Posterior cingulate gyrus (tissue), 11 donors: ENCODE measurements at places on chromosomes 3 and 15.

DNA sequence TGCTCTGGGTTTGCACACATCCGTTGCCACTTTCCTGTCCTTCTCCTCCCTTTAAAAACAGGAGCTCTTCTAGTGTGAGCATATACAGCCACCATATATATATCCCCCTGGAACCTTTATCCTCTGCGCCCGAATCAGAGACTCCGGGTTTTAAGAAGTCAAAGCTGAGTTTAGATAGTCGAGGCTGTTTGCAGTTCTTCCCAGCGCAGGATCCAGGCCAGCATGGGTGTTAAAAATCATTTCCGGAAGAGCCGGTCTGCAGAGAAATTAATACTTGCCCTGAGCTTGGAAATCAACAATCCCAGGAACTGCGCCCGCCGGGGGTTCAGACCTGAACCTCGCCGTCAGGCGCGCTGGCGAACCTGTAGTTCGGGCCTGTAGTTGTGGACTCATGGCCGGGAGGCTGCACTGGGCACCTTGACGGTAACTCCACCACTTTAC, 2.3 kb downstream of the SHOX2 start:
- DNase-seq: no peak

- DNase-seq: no peak
These were observed 492.6 kb downstream of the RBMS3 start for GRCh38 chr3:29773481-29773880.

DNA sequence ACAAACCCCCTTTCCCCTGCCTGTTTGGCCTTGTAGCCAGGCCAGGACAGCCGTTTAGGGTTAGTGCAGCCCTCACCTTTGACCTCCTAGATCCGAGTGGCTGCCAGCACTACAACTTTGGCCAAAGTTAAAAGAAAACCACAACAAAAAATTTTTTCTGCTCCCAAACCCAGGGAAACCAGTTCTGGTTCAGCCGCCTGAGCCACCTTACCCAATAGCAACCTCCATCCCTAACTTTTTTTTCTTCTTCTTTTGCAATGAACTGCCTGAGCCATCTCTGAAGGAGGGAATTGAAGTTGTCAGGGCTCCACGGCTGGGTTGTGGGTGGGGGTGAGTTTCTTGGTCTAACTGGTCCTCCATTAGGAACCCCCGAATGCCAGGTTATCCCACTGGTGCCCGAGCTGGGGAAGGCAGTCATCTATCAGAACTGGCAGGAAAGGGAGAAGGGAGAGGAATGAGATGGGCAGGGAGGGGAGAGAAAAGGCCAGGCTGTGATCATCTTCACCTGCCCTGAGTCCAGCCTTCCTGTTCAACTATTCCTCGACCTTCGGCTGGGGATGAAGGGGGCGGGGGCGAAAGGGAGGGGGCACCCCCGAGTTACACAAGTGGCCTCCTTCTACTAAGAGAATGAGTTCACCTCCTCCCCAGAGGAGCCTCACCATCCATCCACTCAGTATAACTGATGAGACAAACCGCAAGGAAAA, 6.2 kb upstream of the NR2F2 start:
- DNase-seq: no peak

DNA sequence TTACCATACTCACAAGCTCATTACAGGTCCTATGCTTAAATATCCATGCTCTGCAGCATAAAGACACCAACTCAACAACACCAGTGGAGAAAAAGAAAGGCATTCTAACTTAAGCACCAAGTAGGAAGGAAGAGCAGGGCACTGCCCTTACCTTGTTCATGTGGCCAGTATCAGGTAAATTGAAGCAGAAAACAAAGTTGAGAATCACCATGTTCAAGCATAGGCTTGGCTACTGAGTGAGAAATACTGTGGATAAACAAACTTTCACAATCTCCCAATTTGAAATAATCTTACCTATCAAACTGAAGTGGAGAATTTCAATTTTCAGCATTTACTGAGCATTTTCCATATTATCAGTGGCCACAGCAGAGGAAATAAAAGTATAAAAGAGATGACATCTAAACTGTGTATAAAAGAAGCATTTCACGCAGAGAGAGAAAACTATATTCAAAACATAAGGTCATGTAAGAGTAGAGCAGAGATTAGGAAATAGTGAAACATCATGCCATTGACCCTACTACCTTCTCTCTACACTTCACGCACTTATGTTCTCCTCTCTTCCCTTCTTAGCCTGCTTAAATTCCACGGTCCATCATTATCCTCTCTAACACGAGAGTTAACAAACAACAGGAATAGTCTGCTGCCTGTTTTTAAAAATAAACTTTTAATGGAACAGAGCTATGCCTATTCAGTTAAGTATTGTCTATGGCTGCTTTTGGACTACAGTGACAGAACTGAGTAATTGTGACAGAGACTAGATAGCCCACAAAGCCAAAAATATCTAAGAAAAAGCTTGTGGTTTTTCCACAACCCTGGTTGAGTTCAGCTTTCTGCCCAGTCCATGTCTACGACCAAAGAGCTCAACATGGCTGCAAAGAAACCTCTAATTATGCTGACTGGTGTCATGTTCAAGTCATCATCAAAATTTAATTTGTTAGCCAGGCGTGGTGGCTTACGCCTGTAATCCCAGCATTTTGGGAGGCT, 142.5 kb downstream of the NR1I2 start:
- DNase-seq: no peak

GRCh38 chr3:136818191-136818768, 646 bp upstream of the SLC35G2 start:
- peak; percentile 6 for DNase-seq

DNA sequence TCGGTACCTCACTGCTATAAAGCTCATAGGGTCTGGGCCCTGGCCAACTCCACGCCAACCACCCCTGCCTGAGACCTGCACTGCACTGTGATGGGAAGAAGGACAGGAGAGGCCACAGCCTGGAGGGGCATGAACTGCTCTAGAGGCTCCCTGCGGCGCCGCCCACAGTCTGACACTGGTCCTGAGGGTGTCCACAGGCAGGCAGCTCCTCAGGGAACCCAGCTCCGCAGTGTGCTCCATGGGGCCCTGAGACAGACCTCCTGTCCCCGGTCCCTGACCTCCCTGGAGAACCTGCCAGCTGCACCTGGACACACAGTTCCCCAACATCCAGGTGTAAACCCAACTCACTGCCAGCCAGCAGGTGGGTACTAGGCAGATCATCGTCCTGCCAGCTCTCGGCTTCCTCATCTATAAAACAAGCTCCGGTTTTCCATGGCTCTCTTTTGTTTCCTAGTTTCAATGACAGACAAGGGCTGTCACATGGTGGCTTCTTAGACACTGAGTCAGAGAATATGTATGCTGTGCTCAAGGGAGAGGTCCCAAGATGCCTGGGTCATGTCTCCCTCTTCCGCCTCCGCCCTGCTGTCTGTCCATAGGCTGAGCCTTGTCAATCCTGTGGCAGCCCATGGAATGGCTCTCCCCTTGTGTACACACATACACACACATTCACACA, 5.1 kb upstream of the HAPLN3 start:
- no peak for DNase-seq

- no peak for DNase-seq
These were observed 10.5 kb downstream of the ABI3BP start for GRCh38 chr3:100982710-100983109.

DNA sequence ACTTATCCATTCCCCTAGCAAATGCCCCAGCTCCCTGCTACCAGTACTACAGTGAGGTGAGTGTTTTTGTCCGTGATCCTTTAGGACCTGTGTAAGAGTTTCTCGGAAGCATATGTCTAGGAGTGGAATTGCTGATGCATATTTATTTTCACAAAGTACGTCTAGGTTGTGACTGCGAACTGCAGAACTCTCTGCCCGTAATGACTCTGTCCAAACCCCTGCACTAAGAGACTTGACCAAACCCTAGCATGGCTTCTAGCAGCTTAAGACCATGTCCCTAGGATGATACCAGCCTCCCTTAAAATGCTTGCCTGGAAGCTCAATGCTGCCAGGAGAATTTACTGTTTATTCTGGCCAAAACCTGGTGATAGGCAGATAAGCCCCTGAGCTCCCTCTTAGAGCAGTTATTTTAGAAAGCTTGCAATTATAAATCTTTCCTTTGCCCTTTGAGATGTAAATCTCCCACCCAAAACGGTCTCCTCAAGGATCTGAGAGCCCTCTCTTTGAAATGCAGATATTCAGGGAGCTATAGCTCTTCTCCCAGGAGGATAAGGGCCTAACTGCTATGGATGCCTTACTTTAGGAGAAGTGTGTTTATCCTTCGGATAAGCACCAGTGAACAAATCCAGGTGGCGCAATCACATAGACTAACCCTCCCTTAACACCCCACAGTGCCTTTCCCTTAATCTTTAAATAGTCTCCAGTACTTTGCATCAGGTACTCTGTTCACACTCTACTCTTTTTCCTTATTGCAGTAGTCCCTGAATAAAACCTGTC, 14.7 kb upstream of the CA12 start:
- DNase-seq: no peak

DNA sequence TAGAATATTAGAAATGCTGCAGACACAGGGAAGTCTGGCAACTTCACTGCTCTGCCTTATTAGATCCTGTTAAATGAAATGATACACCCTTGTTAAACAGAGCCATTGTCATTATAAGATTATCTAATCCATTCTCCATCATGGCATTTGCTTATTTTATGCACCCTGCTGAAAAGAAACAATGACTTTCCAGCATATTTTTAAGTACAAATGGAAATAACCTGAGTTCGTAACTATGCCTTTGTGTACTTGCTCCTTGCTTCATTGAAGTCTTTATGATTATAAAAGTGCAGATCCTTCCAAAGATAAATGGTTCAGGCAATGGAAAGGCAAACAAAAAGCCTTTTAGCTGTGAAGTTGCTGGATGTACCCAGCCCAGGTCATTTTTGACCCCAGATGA, 195.7 kb downstream of the AGBL1 start:
- DNase-seq: no peak

GRCh38 chr15:72927451-72927850, 124.8 kb upstream of the NEO1 start:
- no peak for DNase-seq

GRCh38 chr3:173529062-173529711, 131.6 kb downstream of the NLGN1 start:
- no peak for DNase-seq

DNA sequence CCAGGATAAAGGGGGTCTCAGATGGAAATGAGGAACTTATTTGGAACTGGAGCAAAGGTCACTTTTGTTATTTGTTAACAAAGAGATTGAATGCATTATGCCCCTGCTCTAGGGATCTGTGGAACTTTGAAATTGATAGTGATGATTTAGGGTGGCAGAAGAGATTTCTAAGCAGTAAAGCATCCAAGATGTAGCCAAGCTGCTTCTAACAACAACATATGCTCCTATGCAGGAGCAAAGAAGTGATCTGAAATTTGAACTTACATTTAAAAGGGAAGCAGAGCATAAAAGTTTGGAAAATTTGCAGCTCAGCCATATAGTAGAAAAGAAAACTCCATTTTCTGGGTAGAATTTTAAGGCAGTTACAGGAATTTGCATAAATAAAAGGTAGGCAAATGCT, 30.3 kb upstream of the CCDC50 start:
- no peak for DNase-seq

GRCh38 chr3:48595526-48596121, 495 bp upstream of the COL7A1 start:
- DNase-seq: peak; percentile 38

DNA sequence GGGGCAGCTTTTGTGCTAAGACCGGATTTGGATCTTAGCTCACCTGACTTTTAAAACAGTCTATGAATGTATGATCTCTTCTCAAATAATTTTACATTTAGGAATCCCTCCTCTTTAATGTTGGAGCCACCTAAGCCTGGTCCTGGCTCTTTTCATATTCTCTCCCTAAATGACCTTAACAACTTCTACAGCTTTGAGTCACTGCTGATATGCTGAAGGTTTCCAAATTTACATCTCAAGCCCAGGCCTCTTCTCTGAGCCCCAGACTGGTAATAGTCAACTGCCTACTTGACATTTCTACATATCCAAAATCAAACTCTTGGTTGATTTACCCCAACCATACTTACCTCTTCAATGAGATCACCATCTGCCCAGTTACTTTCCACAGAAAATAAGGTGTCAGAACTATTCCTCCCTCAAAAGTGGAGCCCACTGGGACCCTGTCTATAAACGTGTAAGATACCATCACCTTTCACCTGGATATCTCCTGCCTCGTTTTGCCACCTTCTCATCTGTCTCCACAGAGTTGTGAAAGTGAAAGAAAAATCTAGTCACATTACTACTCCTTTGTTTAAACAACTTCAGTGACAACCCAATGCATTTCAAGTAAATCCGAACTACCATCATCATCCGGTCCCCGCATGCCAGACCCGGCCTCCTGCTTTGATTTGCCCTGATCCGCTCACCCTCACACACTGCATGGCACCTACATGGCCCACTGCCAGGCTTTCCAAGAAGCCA, 48.8 kb downstream of the UBP1 start:
- no peak for DNase-seq

DNA sequence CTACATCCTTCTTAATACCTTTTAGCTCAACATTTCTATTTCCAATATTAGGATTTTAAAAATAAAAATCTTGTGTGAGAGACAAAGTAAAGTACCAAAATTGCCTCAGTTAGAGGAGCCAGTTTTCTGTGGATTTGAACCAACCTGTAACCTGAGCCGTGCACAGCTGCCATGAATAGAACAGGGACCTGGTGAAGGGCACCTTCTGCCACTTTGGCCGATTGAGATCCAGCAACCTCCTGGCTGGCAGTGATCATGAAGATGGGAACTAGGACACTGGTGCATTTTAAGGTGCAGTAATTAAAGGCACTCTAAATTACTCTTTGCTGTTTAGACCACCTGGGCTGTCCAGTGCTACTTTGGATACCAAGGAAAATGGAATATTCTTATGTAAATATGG, 34.3 kb upstream of the TRAK1 start:
- DNase-seq: no peak

DNA sequence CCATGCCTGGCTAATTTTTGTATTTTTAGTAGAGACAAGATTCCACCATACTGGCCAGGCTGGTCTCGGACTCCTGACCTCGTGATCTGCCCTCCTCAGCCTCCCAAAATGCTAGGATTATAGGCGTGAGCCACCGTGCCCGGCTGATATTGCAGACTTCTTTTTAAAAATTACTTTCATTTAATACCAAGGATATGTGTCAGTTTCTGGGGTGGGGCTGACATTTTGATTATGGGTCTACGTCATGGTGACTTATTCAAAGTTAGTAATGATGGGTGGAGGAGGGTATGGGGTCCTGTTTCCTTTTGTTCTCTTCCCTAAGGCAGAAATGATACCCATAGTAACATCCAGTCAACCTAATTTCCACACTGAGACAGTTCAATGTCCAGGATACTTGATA, 34.7 kb downstream of the GBE1 start:
- no peak for DNase-seq

DNA sequence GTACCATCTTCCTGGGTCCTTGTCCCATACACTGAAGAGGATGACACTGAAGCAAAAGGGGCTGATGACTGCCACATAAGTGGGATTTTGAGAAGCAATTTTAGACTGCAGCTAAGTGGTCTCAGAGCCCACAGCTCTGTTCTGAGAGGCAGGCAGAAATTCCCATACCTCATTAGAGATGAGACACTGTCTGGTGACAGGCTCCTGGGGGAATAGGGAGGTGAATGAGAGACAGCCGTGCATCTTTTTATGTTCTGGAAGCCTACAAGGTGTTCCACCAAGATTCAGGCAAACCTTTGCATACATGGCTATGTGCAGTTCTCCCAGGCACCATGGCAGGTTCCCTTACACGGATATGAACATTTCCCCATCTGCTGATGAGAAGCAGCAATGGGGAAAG, 47.2 kb downstream of the LIMD1 start:
- no peak for DNase-seq
